ENCODE measurements at places on chromosomes 6 and 20.

DNA sequence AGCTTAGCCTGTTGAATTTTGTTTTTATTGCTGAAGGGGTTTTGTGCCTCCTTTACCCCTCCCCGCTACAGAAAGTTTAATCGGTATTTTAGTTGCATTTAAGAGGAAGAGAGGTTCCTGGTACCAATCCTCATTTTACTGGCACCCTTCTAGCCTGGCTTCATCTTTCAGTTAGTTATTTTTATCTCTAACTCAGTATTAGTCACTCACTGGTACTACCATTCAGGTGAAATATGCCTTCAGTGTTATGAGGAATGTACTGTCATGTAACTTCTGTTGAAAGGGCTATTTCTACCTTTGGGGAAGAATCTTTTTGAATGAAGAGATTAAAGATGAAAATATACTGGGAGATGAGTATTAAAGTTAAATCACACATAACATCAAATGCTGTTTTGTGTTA lies 211.8 kb downstream of the CDKAL1 start:
- DNase-seq = no peak

DNA sequence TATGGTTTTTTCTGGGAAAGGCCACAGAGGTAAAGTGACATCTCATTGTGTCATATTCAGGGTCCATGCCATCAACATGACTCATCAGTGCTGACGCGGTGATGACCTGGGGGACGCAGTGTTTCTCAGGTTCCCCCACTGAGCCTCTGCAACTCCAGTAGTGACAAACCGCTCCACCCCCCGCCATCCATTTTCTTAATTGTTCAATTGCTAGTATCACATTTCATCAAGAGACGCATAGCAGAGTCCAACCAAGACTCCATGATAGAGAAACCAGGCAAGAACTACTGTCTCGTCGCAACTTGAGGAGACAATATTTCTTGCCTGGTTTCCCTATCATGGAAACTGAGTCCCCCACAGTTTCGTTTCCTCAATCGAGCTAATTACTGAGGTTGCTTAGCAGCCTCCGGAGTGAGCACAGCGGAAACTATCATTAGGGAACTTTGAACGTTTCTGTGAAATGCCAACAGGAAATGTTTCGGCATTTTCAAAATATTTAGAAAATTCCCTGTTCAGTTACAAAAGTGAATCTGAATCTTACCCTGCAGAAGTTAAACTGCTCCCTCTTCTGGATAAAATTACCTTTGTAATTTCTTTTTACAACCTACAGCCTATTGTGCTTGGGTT lies 12.2 kb upstream of the SERPINB1 start:
- DNase-seq = peak; percentile 89

GRCh38 chr6:17962436-17963031 lies 24.9 kb downstream of the KIF13A start:
- DNase-seq = peak; percentile 88

- DNase-seq = peak; percentile 79
Measured at GRCh38 chr6:12637960-12638641, 78.5 kb upstream of the PHACTR1 start.

DNA sequence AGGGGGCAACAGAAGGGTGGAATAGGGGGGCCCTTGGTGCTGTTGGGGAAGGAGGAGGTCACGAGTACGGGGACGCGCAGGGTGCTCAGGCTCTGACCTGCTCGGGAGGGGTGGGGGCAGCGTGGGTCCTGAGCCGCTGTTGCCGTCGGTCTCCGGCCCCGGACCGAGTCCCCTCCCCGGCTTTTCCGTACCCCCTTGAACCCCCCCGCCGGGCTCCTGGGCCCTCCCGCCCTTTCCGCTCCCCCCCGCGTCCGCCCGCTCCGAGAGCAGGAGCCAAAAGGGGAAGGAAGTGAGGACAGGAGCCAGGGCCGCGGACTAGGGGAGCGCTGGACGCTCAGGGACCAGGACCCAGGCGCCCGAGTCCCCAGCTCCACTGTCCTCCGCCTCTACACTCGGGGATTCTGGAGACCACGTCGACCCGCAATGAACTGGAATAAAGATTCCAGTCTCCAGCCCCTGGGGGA lies at the start of gene RGL2:
RGL2 (minus strand) TSS at position 170 of the 464 bp plus-strand sequence. CDS start 332 bp downstream, outside the sequence.
- DNase-seq = peak; percentile 96

DNA sequence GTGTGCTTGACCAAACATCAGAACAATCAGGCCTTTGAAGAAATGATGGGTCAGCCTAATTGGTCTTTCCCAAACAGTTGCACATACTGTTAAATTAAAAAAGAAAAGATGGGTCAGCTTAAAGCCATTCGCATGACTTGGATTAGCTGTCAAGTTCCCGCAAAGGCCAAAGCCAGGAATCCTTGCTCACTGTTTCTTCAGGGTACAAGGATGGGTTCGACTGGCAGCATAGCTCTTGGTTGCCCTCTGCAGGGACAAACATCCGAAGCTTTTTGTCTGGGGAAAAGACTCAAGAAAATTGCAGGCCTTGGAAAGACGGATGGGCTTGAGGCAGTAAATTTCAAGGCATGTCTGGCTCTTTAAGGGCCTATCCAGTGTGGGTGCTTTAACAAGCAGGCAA lies 168.0 kb downstream of the HDGFL1 start:
- no peak for DNase-seq

- no peak for DNase-seq
Measured at GRCh38 chr20:59451066-59451630, 150.7 kb downstream of the EDN3 start.

GRCh38 chr6:37145443-37145842 lies 24.5 kb upstream of the PIM1 start:
- DNase-seq = no peak

DNA sequence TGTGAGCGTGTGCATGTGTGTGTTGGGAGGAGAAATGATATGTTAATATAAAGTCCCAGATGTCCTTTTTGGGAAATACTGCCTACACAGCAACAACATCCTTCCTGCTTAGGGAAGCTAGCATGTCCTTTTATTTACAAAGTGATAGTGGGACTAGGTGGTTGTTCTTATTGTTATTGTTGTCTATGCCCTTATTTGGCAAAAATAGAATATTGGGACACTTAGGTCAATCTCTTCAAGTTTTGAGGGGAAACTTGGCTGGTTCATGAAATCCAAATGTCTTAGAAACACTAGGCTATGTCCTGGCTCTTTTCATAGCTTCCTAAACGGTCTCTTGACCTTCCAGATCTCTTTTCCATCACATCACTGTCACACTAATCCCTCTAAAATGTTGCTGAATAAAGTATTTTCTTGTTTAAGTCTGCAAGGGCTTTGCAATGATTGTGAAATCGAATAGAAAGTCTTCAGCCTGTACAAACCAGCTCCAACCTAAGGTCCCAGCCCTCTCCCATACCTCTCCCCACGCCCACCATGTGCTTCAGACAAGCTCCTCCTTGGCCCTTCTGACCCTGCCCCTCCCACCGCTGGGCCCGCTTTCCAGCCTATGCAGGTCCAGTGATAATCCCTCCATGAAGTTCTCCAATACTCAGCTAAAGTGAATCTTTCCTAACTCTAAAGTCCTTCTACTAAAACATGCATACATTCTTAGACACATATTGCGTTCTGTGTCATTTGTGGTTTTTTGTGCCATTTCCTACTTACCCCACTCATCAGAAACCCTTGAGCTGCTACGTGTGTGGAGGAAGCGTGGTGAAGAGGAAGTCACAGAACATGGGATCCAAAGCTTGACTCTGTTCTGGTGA lies 205.1 kb downstream of the LY86 start:
- no peak for DNase-seq

- DNase-seq = no peak
Measured at GRCh38 chr6:97399208-97399607, 116.2 kb upstream of the MMS22L start.

DNA sequence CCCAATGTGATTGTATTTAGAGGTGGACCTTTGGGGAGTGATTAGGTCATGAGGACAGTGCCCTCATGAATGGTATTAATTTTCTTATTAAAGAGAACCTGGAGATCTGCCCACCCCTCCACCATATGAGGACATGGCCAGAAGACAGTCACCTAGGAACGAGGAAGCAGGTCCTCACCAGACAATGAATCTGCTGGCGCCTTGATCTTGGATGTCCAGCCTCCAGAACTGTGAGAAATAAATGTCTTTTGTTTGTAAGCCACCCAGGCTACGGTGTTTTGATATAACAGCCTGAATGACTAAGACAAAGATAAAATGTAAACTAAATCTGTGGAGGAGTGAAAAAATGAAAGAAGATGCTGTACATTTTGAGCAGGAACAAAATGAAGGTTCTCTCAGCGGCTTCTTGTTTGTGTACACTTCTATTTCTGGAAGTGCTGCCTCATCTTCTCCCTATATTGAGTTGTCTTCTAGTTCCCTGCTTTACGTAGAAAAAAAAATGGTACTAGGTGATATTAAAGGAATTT lies 1.5 kb upstream of the IPCEF1 start:
- no peak for DNase-seq

DNA sequence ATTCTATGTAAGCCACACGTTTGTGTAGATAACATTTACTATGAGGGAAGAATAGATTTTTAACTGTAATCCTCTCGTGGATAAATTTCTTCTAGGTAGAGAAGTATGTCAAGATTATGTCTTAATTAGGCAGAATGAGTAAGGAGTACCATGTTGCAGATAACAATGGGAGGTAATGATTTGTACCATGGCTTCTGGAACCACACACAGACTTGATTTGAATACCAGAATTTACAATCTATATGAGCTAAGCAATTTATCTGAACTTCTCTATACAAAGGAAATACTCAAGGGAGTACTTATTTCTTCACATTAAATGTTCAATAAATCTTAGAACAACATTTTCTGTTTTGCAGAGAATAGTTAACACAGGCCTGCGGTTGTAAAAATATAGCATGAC lies 51.5 kb downstream of the RPS12 start:
- no peak for DNase-seq

DNA sequence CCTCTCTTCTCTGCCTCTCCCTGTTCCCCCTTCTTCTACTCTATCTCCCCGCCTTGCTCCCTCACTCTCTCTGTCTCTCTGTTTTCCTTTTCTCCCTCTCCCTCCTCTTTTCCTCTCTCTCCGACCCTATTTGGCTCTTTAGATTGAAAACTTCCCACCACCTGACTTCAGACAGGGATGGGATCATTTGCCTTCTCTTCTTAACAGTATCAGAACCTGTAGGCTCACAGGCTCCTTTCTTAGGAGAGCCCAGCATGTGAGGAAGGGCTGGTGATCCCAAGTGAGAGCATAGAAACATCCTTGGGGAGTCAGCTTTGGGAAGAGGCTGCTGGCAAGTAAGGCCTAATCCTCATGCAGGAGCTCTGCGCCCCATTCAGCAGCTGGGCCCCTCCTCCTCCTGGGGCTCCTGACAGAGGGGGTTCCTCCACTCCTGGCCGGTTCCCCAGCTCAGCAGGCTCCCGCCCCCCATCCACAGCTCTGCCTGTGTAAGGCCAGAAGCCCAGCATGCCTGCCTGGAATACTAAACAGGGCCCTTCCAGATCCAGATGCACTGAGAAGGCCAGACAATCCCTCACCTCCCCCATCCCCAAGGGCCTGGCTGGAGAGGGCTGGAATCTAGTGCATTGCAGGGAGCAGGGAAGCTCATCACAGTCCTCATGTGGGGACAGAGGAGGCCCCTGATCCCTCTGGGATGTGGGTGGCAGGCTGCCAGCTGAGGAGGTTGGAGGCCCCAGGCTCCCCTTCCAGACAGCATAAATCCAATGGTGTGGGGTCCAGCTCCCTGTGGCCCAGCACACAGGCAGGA lies 93.4 kb downstream of the PTPRT start:
- DNase-seq = no peak

GRCh38 chr6:90472716-90473115 lies 114.2 kb downstream of the MAP3K7 start:
- no peak for DNase-seq

- no peak for DNase-seq
Measured at GRCh38 chr6:130412556-130413290, 46.9 kb downstream of the TMEM200A start.

DNA sequence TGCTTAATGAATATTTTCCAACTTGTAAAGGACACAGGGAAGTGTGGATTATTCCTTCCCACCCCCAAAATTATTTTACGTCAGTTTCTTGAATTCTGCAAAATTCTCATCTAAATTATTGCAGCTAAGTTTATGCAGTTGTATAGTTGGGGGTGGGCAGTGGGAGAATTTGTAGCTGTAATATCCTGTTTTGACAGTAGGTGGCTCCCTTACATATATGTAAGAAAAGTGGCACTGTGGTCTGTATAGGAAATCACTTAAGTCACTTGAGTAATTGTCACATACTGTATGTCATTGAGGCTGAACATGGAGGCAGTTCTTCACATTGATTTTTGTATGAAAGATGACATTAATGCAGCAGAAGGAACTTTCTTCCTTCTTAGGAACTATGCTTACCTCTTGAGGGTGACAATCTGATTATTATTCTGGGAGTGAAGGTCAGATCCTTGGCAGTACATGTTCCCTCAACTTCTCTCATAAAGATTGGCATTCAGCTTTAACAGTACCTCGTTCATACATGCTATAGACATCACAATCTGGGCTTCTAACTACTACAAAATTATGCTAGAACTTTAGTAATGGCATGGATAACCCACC lies 14.6 kb upstream of the CFAP206 start:
- DNase-seq = no peak

DNA sequence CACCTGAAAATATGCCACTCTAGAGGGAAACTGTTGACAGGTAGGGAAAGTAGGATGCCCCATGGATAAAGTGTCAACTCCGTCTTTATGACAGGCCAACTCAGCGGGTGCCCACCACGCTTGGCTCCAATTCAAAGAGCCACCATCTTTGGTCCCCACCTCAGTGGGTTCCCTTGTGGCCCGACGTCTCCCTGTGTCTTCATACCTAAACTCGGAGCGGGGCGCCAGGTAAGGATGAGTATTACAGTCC lies 277 bp downstream of the MDC1 start:
- DNase-seq = no peak

- DNase-seq = no peak
Measured at GRCh38 chr6:154484942-154485341, 25.5 kb downstream of the CNKSR3 start.

- no peak for DNase-seq
Measured at GRCh38 chr6:72417759-72418158, 204.1 kb upstream of the KCNQ5 start.

GRCh38 chr6:155194399-155194798 lies 69.4 kb upstream of the CLDN20 start:
- DNase-seq = no peak

- no peak for DNase-seq
Measured at GRCh38 chr6:4029687-4030086, 49.2 kb downstream of the FAM217A start.

GRCh38 chr6:166612471-166612881 lies 14.6 kb downstream of the RPS6KA2 start:
- DNase-seq = no peak

- DNase-seq = no peak
Measured at GRCh38 chr6:126477678-126478077, 137.8 kb downstream of the CENPW start.

Measured in posterior vena cava (tissue), 2 donors.